Central memory CD8-positive, alpha-beta T cell (primary cell): ENCODE measurements at places on chromosomes 1 and 21.

GRCh38 chr1:201172326-201172725, 18.1 kb upstream of the TMEM9 start:
- peaks cover 6% of the 10 kb centered on the region for H3K36me3 ChIP-seq
- no peak for DNase-seq
- H3K27ac ChIP-seq, result peak overlapping the region; percentile 88
- peaks cover 6% of the 10 kb centered on the region for H3K27me3 ChIP-seq

GRCh38 chr1:192812420-192813209, 3.8 kb downstream of the RGS2 start:
- no peak overlapping the region for H3K4me3 ChIP-seq
- H3K36me3 ChIP-seq, result peaks cover 26% of the 10 kb centered on the region
- H3K27me3 ChIP-seq, result no peaks in the 10 kb centered on the region

DNA sequence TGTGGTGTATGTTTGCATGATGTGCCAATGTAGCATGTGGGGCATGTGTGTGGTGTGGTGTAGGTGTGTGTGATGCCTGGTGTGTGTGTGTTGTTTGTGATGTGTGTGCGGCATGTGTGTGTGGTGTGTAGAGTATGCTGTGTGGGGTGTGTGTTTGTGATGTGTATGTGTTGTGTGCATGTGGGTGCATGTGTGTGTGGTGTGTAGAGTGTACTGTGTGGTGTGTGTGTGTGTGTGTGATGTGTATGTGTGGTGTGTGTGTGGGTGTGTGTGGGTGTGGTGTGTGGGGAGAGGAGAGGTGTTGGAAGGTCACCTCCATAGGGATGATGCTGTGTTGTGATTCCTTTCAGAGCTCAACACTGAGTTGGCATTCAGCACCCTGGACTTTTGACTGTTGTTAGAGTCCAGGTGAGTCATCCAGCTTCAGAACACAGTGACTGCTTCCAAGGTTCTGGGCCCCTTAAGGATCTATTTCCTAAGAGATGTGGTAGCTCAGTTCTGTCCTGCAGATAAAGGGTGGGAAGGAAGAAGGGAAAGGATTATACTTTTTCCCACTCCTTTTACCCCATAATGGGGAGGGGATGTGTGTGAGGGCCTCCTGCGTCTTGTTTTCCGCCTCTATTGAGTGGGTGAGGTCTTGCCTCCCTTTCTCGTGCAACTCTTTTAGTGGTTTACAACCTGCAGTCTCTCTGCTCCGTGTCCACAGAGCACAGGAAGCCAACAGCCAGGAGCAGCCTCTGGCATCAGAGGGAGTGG, 47.6 kb downstream of the RHOU start:
- no peak overlapping the region for H3K27ac ChIP-seq
- no peak overlapping the region for H3K4me3 ChIP-seq
- no peak for DNase-seq
- no peaks in the 10 kb centered on the region for H3K36me3 ChIP-seq
- no peaks in the 10 kb centered on the region for H3K27me3 ChIP-seq

DNA sequence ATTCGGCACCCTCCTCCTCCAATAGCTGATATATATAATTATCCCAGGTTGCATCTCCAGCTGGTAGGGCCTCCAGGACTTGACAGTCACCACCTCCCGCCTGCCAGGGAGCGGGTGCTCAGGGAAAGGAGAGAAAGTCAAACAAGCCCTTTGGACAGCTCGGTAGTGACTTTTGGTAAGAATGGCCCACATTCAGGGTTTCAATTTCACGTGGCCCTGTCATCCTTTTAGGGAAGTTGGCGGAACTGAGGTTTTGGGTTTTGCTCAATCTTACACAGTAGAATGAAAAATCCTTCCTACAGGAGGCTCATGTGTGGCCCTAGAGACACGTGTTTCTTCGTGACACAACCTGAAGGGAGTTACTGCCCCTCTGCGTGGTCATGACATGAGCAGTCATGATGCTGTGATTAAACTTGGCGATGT, 44.2 kb downstream of the CAPN8 start:
- no peaks in the 10 kb centered on the region for H3K4me1 ChIP-seq
- H3K27me3 ChIP-seq, result no peaks in the 10 kb centered on the region
- no peak overlapping the region for H3K4me3 ChIP-seq
- H3K36me3 ChIP-seq, result no peaks in the 10 kb centered on the region

GRCh38 chr1:156615946-156616345, 3.3 kb upstream of the HAPLN2 start:
- DNase-seq, result no peak
- H3K4me1 ChIP-seq, result no peaks in the 10 kb centered on the region
- H3K4me3 ChIP-seq, result no peak overlapping the region
- H3K27ac ChIP-seq, result no peak overlapping the region
- no peaks in the 10 kb centered on the region for H3K36me3 ChIP-seq
- H3K27me3 ChIP-seq, result peaks cover 55% of the 10 kb centered on the region

GRCh38 chr1:167627615-167627864, 2.5 kb upstream of the RCSD1 start:
- H3K4me1 ChIP-seq, result peaks cover 62% of the 10 kb centered on the region
- no peak for DNase-seq

DNA sequence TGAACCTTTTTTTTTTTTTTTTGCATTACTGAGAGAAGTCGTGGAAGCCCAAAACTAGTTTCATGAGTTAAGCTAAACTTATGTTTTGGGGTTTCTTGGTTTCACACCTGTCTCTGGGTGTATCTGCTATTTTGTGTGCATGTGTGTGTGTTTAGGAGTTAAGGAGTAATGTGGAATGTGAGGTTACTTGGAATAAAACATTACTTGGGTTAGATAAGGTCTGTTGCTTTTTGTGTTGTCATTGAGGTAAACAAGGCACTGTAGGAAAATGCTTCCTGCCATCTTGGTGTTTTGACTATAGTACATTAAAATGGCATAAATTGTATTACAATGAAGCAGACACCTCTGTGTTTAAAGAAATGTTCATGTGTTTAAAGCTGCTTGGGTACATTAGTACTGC, 2.9 kb downstream of the TENT5C start:
- H3K36me3 ChIP-seq, result peaks cover 54% of the 10 kb centered on the region
- peaks cover 72% of the 10 kb centered on the region for H3K4me1 ChIP-seq
- peak overlapping the region; percentile 99 for H3K4me3 ChIP-seq
- H3K27ac ChIP-seq, result peak overlapping the region; percentile 97

- peak overlapping the region; percentile 71 for H3K4me3 ChIP-seq
- peaks cover 3% of the 10 kb centered on the region for H3K36me3 ChIP-seq
- H3K4me1 ChIP-seq, result no peaks in the 10 kb centered on the region
- DNase-seq, result no peak
- H3K27me3 ChIP-seq, result peaks cover 22% of the 10 kb centered on the region
Observed at GRCh38 chr1:182603646-182604174, 479 bp downstream of the RGS16 start.

DNA sequence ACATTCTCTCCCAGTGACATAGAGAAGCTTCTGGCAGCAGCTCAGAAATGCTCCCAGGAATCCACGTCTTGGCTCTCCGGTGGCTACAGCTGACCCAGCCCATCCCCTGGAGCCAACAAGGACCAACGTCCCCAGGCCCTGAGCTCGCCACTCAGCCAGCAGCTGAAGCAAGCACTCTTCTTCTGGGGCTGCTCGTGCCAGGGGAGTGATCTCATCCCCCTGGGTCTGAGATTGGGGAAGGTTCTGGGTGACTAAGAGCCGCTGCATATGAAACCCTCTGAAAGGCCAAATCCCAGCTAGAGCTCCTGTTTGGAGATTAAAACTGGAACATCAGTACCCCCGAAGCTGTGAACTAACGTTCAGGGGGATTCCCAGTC, 487.9 kb downstream of the NPHP4 start:
- DNase-seq, result no peak
- peaks cover 42% of the 10 kb centered on the region for H3K27me3 ChIP-seq
- H3K27ac ChIP-seq, result no peak overlapping the region
- no peak overlapping the region for H3K4me3 ChIP-seq

- DNase-seq, result no peak
- peaks cover 10% of the 10 kb centered on the region for H3K4me1 ChIP-seq
- H3K27me3 ChIP-seq, result peaks cover 22% of the 10 kb centered on the region
- no peaks in the 10 kb centered on the region for H3K36me3 ChIP-seq
- no peak overlapping the region for H3K4me3 ChIP-seq
Observed at GRCh38 chr1:43225168-43225567, 44.6 kb upstream of the TMEM125 start.

- DNase-seq, result no peak
- H3K27me3 ChIP-seq, result peaks cover 10% of the 10 kb centered on the region
Observed at GRCh38 chr1:26028490-26028980, 7.0 kb downstream of the EXTL1 start.

DNA sequence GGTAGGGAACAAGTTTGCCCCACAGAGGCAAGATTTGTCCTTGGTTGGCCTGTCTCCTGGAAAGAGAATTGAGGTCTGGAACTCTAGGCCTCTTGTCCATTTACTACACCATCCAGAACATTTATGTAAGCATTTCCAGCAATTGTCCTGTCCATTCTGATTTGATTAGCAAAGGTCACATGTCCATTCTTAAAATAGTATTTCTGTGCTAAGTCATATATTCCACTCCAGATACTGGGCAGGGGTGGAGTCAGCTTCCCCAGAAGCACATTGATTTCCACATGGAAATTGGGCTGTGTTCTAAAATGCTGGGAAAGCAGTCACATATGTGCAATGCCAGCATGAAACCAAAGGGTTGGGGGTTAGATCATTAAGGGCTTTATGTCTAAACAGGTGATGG, 21.5 kb upstream of the FMN2 start:
- H3K27ac ChIP-seq, result no peak overlapping the region
- no peaks in the 10 kb centered on the region for H3K27me3 ChIP-seq
- no peak for DNase-seq
- H3K4me1 ChIP-seq, result no peaks in the 10 kb centered on the region

- no peak overlapping the region for H3K27ac ChIP-seq
- H3K36me3 ChIP-seq, result no peaks in the 10 kb centered on the region
- H3K4me3 ChIP-seq, result no peak overlapping the region
- no peaks in the 10 kb centered on the region for H3K27me3 ChIP-seq
- no peaks in the 10 kb centered on the region for H3K4me1 ChIP-seq
Observed at GRCh38 chr1:61301824-61302657, 219.7 kb downstream of the NFIA start.

- peaks cover 28% of the 10 kb centered on the region for H3K27me3 ChIP-seq
- peaks cover 2% of the 10 kb centered on the region for H3K36me3 ChIP-seq
- no peak overlapping the region for H3K27ac ChIP-seq
- H3K4me3 ChIP-seq, result no peak overlapping the region
- DNase-seq, result no peak
- H3K4me1 ChIP-seq, result no peaks in the 10 kb centered on the region
Observed at GRCh38 chr1:31781138-31781755, 17.1 kb upstream of the ADGRB2 start.

- H3K27me3 ChIP-seq, result peaks cover 17% of the 10 kb centered on the region
- no peak for DNase-seq
- no peaks in the 10 kb centered on the region for H3K4me1 ChIP-seq
- H3K36me3 ChIP-seq, result no peaks in the 10 kb centered on the region
- no peak overlapping the region for H3K27ac ChIP-seq
Observed at GRCh38 chr1:115757856-115758255, 10.7 kb downstream of the CASQ2 start.

DNA sequence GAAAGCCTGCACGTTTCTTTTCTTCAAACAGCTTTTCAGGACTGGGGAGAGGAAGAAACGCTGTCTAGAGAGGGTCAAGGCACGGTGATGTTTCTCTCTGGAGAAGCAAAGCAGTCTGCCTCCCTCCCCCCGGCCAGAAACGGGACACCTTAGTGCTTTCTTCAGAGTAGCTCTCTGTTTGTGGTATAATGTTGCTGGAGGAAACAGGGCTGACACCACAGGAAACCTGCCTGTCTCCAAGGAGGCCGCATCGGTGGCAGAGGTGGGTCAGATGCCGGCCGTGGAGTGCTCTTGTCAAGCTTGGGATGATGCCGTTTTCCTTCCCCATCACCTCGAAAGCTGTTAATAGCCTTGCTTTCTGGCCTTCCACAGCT, 139.4 kb downstream of the DHRS3 start:
- no peak for DNase-seq
- peak overlapping the region; percentile 87 for H3K27ac ChIP-seq
- peaks cover 63% of the 10 kb centered on the region for H3K4me1 ChIP-seq
- H3K4me3 ChIP-seq, result peak overlapping the region; percentile 31

DNA sequence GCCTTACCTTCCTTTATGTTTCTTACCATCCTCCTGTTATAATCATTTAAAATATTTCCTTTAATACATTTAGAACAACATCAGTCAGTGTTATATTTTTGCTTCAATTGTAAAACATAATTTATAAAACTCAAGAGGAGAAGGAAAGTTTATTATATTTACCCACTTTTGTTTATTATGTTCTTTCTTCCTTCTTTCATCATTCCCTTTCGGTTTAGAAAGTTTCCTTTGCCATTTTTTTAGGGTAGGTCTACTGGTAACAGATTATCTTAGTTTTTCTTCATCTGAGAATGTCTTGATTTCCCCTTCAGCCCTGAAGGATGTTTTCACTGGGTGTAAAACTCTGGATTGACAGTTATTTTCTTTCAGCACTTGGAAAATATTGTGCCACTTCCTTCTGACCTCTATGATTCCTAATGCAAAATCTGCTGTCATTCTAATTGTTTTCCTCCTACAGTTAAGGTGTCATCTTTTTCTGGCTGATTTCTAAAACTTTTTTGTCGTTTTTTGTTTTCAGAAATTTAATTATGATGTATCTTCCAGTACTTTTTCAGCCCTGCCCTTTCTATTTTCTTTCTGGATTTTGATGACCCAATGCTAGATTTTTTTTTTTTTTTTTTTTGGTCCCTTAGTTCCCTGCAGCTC, 25.0 kb downstream of the PTPN22 start:
- peaks cover 15% of the 10 kb centered on the region for H3K4me1 ChIP-seq
- H3K27ac ChIP-seq, result peak overlapping the region; percentile 68
- no peaks in the 10 kb centered on the region for H3K27me3 ChIP-seq

- H3K27me3 ChIP-seq, result no peaks in the 10 kb centered on the region
- H3K27ac ChIP-seq, result peak overlapping the region; percentile 98
- peak; percentile 88 for DNase-seq
- peaks cover 44% of the 10 kb centered on the region for H3K4me1 ChIP-seq
Observed at GRCh38 chr1:2300851-2301606, 72.9 kb downstream of the SKI start.

GRCh38 chr1:14599183-14599791, 802 bp downstream of the KAZN start:
- peaks cover 76% of the 10 kb centered on the region for H3K27me3 ChIP-seq
- no peak overlapping the region for H3K4me3 ChIP-seq
- no peak overlapping the region for H3K27ac ChIP-seq

DNA sequence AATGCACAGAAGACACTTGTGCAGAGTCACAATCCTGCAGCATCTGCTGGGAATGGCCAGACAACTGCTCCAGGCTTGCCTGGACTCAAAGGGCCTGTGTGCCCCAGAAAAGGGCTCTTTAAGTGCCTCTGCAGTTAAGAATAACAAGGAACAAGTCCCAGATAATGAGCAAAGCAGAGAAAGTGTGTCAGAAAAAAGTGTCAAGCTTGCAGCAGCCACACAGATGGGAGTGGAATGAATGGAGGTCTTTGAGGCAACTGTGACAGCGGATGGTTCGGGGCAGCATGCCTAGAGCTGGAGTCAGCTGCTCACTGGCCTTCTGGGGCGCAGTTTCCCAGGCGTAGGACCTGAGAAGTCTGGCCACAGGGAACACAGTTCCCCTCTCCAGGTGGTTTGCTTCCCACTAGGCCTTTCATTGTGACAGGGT, 5.1 kb downstream of the PARP1 start:
- H3K27ac ChIP-seq, result no peak overlapping the region
- peaks cover 52% of the 10 kb centered on the region for H3K36me3 ChIP-seq
- peaks cover 89% of the 10 kb centered on the region for H3K4me1 ChIP-seq
